ENCODE measurements at places on chromosomes 3 and 15.

DNA sequence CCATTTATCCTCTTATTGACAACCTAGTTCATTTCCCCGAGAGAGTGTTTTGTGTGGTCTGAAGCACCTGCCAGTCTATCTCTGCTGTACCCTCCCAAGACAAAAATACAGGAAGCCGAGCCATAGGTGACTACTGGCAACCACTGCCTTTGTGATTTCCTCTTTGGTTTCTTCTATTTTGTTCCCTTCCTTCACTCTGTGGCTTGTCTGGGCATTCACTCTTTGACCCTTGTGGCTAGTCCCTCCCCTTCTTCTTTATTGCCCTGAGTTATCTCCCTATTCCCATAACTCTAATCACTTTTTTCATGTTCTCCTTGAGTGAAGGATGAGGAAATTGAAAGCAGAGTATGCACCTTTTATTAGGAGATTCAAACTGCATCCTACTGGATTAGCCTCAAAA, at the start of gene ADGRG7:
Gene ADGRG7, plus strand, starts transcription at position 297 of the 400 bp plus-strand sequence. CDS start 256 bp downstream, outside the sequence.
- DNase-seq: no peak

- DNase-seq: no peak
Measured at GRCh38 chr3:84125760-84126159, 833.0 kb upstream of the CADM2 start.

DNA sequence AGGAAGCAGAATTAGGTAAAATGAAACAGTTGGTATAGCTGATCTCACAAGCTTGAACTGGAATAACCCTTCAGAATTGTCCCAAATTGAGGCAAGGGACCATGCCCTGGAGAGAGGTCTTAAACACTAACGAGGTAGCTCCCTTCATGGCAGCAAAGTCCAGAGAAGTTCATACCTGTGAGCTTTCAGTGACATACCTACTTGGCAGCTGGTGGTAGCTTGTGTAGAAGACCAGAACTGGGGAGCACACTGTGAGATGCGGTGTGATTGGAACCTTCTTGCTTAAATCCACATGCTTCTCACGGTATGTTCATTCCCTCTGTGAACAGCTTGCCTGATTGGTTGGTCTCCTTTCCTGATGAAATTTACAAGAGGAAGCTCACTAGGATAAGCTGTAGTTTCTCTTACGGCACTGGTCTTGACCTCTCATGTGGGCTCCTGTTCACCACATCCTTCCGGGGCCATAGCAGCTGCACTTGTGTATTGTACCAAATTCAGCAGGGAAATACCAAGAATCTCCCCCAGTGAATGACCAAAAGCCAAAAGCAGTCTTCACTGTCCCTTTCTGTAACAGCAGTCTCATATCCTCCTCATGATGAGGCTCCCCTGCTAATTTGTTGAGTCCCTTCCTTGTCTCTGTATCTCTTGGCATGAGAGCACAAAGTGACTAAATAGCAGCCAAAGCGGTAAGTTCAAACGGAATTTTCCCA, 483.7 kb upstream of the FRG2C start:
- DNase-seq: no peak

DNA sequence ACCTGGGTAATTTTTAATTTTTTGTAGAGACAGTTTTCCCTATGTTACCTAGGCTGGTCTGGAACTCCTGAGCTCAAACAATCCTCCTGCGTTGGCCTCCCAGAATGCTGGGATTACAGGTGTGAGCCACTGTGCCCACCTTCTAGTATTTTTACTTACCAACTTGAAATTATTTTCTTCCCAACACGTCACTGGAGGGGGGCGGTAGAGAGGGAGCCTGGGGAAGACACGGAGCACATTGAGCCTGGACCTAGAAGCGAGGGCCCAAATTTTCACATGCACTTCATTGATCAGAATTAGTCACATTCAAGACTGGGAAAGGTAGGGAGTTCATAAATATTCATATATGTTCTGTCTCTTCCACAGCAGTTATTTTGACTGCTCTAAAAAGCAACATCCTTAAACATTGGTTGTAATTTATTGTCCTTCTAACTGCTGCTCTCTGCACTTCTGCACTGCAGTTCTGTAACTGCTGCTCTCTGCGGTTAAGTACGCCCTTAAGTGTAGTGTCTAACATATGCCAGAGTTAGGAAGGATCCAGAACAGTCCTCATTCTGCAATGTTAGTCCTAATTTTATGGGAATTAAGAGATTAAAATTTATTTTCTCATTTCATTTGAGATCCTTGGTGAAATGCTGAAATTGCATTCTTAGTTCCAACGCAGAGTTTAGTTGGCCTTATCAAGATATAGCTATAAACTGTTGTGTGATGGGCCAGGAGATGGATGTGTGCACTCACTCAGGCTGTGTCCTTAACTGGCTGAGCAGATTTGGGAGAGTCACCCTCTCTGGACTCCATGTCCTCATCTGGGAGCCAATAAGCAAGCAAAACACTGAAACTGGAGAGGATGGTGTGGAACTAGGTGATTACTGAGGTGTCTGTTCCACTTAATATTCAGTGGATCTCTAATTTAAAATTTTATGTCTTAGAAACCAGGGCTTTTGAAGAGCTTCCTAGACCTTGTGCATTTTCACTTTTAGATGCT, 98.2 kb downstream of the STRIT1 start:
- DNase-seq: no peak

DNA sequence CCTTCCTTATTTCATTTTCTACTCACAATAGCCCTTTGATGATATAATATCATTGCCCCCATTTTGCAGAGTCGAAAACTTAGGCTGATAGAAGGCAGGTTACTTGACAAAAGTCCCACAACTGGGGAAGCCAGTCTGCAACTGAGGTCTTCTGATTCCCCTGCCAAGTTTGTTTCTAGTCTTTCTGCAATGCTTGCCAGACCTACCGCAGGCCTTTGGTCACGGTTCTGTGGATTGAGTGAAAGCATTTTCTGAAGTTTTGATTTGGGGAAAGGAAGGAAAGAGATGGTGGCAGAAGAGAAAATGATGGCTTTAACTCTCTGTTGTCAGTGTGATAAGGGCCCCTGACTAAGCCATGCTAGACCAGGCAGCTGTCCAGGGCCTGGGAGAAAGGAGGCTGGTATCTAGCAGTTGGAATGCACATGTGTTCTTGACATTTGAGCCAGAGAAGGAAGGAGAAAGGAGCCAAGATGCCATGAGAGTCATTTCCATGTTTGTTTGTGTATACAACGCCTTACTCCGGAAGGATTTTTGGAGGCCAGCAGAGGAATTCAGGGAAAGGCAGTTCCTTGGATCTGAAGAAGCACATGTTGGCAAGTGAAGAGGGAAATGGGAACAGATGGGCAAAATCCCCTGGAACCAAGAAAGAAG, 29.9 kb downstream of the FAH start:
- DNase-seq: no peak

GRCh38 chr15:95446854-95447253, 883.6 kb upstream of the NR2F2 start:
- no peak for DNase-seq

- DNase-seq: peak; percentile 81
Measured at GRCh38 chr15:40340740-40341400, at the start of gene CCDC9B. CCDC9B (minus strand) TSS chr15:40340939; CDS start chr15:40340819, 120 bp downstream.

- no peak for DNase-seq
Measured at GRCh38 chr15:70318594-70319465, 221.1 kb upstream of the TLE3 start.

- no peak for DNase-seq
Measured at GRCh38 chr3:195182470-195182795, 88.5 kb downstream of the XXYLT1 start.

GRCh38 chr3:108378153-108378951, 82.0 kb downstream of the HHLA2 start:
- DNase-seq: no peak

DNA sequence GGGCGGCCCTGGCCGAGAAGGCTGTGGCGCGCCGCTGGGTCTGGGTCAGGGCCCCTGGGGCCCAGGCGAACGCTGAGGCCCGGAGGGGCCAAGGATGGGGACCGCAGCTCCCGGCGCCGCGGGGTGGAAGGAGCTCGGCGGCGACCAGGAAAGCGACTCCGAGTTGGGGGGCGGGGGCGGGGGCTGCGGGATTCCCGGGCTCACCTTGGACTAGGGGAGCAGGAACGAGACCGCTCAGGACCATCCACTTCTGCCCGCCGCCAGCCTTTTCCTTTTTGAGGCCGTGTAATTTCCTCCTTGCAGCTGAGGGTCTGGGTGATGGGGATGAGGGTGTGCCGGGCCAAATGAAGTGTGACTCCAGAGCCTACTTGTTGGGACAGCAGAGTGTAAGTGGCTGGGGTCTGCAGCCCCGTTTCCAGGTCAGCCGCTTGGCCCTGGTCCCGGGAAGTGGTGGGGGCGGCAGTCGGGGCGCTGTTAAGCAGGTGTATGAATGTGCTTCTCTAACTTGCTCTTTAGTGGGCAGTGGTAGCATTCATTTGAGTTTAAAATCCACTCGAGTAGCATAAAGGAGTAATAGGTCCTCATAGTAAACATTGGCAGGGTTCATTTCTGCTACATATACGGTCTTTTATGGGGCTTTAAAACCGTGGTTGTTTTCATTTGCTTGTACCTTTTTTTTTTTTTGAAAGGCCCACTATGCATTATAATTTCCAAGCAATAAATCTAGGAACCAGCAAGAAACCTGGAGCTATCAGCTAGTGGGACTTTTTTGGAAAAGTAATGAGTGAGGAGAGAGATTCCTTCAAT, 717 bp downstream of the PXK start:
- DNase-seq: peak; percentile 32

DNA sequence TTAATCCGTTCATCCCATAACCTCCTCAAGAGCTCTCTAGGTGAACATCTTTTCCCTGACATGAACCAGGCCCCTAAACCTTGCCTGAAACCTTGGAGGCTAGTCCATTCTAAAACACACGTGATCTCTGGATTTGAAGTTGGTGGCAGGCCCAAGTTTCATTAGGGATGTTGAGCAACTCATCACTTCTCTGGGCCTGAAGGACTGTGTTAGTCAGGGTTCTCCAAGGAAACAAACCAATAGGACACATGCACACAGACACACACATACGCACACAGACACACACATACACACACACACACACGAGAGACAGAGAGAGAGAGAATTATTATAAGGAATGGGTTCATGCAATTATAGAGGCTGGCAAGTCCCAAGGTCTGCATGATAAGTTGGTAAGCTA, 31.9 kb downstream of the ACAN start:
- DNase-seq: no peak

- no peak for DNase-seq
Measured at GRCh38 chr3:13577181-13578121, 28.5 kb downstream of the FBLN2 start.

DNA sequence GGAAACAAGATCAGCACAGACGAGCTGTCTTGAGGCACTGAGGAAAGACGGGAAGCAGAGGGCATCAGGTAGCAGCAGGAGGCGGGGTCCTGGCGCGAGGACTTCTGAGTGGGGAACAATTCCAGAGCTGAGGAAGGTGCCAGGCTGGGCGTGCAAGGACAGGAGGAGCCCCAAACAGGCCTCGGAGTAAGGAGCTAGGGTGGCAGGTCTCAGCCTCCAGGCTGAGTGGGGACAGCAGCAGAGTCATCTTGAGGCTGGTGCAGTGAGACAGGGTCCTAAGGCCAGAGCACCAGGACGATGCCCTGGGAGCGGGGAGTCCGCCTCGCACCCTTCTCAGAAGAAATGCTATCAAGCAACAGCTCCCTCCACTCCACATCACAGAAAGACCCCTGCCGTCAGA, 78.4 kb downstream of the PCSK6 start:
- no peak for DNase-seq

- no peak for DNase-seq
Measured at GRCh38 chr3:134214239-134214638, 36.4 kb downstream of the RYK start.

DNA sequence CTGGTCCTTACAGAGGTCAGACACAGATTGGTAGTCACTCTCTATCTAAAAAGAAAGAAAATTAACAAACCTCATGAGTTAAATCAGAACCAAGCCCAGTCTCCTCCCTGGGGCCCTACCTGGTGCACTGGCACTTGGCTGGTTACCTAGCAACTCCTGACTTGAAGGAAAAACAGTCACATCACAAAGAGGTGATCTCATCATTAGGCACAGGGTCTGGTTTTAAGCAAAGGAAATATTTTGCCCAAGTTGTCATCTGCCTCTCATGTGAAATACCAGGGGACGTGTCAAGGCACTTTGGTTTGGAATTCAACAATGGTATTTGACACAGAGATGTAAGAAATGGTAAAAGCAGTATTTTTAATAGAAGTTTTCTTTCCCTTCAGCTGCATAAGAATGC, 47.7 kb upstream of the FMN1 start:
- DNase-seq: no peak

- no peak for DNase-seq
Measured at GRCh38 chr3:13564751-13565560, 16.0 kb downstream of the FBLN2 start.

DNA sequence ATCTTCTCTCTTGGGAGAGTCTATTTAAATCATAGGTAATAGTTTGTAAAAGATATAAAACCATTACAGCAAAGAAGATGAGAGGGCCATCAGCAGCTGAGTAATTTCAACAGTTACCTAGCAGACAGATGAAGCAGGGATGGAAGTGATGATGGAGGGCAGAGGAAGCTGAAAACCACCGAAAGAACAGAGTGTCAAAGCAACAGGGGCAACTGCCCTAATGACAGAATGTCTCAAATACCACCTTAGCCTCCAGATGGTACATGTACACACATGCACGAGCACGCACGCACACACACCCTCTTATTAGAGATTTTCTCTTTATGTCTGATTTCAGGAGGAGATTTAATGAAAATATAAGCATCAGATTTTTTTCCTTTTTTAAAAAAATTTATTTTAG, 64.5 kb downstream of the NEDD4 start:
- DNase-seq: no peak

DNA sequence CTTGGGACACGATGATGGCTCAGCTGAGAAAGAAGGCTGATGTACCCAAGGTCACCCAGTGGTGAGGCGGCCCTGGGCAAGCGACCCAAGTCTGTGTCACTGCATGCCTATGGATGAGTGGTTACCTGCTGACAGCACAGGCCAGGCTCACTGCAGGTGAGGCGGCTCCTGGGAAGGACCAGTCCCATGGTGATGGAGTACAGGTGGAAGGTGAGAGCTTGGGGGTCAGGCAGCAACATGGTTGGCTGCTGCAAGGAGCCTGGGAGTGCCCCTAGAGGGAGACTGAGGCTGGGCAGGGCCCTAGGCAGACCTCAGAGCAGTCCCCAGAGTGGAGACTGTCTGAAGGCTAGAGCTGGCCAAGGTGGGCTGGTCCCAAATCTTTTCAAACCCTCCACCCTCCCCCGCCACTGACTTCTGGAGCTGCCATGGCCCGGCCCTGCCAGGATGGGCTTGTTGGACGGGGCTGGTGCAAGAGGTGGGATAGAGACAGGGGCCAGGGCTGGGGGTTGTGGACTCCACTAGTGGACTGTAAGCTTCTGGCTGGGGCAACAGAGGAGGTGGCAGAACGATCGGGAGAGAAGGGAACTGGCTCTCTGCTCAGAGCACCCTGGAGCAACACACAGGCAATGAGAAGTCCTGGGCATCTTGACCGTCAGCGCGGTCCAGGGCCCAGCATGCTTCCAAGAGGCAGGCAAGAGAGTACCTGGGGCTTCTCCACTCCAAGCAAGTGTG, 72.5 kb upstream of the SLC6A11 start:
- DNase-seq: no peak

GRCh38 chr15:42048080-42048820, 27.4 kb upstream of the PLA2G4E start:
- DNase-seq: no peak

- DNase-seq: no peak
Measured at GRCh38 chr15:68440136-68440535, 8.2 kb upstream of the ITGA11 start.
